Right ventricle myocardium inferior (tissue), 1 donor: ENCODE measurements at places on chromosomes 4 and X. TPM values are rescaled to one million over a fixed set of nuclear protein-coding genes. Genes with fewer than 3 reads are reported as not detected.

The SMAD1 gene
- total RNA-seq = 12.0 TPM

The CENPVL2 gene
- not detected for total RNA-seq

The CPLX1 gene
- 3.1 TPM for total RNA-seq

The NXF2 gene
- not detected for total RNA-seq

The ABCG2 gene
- 1.0 TPM for total RNA-seq

The IL13RA2 gene
- total RNA-seq = not detected

The ATP8A1 gene
- 14.6 TPM for total RNA-seq

The PNMA5 gene
- total RNA-seq = not detected

The SSX3 gene
- total RNA-seq = not detected

The EDA gene
- total RNA-seq = 12.4 TPM

The UGT2B11 gene
- not detected for total RNA-seq

The ZBTB49 gene
- total RNA-seq = 4.0 TPM

- DNase-seq = no peak
Observed at GRCh38 chr4:125097729-125098128, 217.0 kb upstream of the FAT4 start.

DNA sequence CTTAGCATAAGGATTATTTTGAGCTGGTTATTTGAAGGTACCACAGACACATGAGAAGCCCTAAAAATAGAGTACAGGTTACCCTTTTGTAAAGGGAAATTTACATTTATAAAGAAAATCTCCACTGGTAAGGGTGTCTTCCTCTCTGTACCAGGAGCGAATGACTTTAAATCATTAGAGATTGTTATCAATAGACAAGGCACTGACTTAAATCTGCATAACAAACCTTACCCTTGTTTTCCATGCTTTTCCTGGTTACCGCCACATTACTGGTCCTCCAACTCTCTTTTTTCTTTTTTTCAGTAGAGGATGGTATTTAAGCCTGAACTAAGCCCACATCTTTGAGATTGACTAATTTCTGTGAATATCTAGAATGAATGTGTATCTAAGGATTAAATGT is 129.8 kb downstream of the SLC7A11 start:
- no peak for DNase-seq

DNA sequence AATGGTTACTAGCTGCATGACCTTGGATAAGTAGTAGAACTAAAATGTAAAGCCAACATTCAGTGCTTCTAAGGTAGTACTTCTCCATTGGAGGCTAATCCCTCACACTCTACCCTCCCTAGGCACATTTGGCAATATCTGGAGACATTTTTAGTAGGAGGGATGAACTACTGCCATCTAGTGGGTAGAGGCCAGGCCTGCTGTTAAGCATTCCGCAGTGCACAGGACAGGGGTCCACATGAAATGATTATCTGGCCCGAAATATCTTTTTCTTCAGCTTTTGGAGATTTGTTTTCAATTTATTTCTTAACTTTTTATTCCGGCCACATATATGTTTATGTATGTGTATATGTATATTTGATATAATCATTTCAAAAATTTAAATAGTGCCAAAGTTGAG is 36.0 kb upstream of the SPANXC start:
- DNase-seq = no peak

- no peak for DNase-seq
Observed at GRCh38 chr4:26424838-26425237, 65.4 kb downstream of the CCKAR start.

DNA sequence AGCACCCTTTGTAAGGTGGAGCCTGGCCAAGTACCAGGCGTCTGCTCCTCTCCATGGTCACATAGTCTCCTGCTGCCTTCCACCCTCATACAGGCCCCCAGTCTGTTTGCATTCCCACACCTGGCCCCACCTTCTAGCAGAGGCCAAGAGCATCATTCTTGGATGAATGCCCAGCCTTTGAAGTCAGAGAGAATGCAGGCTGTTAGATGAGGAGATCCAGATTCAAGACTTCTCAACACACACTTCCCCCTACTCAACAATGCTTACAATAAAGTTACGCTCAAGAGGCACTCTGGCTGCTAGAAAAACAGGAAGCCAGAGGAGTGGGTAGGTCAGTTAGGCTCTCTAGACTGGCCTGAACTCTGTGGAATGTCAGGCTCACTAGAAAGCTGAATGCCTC is 43.3 kb downstream of the SHROOM4 start:
- DNase-seq = no peak

DNA sequence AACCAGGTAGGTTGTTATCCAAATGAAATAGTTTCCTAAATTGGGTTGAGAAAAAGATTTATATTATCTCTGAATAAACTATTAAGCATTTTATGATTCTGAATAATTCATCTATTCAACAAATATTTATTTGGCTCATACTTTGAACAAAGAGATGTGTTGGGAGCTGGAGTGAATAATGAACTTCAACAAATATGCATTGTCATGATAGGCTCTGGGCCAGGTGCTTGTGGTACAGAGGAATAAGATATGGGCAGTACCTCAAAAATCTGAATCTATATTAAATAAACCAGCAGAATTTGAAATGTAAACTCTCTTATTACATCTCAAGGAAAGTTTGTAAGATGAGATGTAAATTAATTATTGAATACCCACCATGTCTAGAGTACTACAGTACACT is 75.7 kb upstream of the DCLK2 start:
- no peak for DNase-seq

DNA sequence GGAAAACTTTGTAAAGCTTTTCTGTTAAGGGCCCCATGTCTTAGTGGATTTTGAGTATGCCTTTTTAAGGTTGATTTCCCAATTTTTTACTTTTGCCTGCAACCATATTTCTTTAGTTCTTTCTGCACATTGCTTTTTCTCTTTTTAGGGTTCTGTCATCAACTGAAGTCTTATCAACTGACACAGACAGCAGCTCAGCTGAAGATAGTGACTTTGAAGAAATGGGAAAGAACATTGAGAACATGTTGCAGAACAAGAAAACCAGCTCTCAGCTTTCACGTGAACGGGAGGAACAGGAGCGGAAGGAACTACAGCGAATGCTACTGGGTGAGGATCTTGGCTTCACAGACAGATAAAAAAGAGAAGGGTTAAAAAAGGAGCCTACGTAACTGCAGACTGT is 27.8 kb downstream of the TAF1 start:
- DNase-seq = no peak

DNA sequence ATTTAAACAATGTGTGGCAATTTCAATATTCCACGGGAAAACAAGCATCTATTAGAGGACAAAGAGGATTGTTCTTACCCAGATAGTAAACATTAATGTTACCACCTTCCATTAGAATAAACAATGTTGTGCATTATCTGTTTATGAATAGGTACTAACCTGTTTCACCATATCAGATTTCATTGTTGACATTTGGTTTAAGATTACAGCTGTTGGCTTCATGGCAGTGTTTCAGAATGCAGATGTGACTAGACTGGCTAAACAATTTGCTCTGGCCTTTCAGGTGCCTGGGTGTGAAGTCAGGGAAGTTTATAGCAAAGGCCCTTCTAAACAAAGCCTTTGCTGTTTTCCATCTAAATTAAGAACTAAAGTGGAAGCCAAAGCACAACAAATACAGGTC is 464.7 kb upstream of the FAM47C start:
- no peak for DNase-seq

DNA sequence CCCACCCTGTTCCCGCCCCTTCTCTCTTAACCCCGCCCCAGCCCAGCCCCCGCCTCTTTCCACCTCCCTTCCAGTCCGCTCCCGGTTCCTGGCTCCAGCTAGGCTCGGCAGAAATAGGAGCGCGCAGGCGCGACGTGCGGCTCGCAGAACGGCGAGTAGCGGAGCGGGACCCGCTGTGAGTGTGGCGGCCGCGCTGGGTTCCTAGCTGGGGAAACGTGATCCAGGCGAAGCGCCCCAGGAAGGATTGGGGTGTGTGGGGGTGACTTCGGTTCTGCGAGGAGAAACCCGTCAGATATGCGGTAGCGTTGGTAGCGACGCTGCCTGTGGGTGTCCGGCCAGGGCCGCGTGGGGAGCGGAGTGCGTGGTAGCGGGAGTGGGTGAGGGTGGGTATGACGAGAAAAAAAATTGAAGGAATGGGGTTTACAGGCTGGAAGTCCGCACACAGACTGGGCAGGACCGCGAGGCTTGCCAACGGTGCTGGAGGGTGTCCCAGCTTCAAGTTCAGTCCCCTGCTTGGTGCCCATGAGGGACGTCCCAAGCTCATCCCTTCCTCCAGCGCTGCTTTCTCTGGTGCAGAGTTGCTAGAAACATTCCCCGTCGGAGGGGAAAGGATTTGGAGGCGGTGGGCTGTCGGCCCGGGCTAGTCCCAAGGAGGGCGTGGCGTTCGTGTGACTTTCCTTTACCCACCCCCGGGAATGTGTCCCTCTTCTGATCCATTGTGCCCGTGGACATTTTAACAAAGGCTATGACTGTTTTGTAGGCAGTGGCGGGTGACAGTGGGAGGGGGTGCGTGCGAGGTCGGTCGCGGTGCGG is at the start of gene PRRG1:
TSS of gene PRRG1 (plus strand) at position 144 of the 813 bp plus-strand sequence. CDS start 56,886 bp downstream, outside the sequence.
- DNase-seq = peak; percentile 79

DNA sequence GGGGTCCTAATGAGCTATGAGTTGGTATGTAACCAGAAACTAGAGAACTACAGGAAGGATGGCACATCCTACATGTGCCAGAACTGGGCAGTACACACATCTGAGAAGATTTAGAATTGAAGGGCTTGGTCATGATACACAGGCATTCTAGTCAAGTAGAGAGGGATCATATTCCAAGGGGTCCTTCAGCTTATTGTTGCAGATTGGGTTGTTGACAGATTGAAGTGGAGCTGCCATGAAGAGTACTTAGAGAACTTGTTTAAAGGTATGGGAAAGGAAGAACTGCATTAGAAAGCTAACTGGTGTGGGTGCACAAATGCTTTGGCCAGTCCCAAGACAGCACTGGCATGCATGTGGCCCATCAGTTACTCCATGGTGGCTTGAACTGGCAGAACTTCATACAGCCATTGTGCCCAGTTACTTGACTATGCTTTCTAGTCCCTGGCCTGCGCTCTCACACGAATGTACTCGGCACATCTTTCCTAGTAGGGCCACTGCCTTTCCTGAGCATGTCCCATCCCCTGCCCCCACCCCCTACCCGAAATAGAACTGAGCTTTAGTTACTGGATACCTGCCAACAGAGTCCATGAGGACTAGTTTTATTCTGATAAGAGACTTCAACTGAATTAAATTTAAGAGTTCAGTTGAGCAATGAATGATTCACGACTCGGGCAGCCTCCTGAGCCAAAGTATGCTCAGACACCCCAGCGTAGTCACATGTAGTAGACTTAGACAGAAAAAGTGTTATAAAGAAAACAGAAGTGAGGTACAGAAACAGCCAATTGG is 64.0 kb downstream of the CCNG2 start:
- no peak for DNase-seq

GRCh38 chr4:161186750-161187149 is 977.0 kb downstream of the FSTL5 start:
- DNase-seq = no peak

- no peak for DNase-seq
Observed at GRCh38 chr4:56701161-56701480, 20.0 kb upstream of the HOPX start.

GRCh38 chr4:155795991-155796390 is 37.2 kb downstream of the GUCY1B1 start:
- DNase-seq = no peak

DNA sequence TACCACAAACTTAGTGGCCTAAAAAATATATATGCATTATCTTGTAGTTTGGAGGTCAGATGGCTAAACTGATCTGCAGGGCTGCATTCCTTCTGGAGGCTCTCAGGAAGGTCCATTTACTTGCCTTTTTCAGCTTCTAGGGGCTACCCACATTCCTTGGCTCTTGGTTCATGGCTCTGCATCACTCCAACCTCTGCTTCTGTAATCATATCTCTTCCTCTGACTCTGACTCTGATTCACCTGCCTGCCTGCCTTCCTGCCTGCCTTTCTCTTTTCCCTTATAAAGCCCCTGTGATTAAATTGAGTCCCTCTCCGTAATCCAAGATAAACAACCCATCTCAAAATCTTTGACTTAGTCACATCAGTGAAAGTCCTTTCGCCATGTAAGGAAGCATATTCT is 25.0 kb upstream of the FRMPD4 start:
- no peak for DNase-seq

DNA sequence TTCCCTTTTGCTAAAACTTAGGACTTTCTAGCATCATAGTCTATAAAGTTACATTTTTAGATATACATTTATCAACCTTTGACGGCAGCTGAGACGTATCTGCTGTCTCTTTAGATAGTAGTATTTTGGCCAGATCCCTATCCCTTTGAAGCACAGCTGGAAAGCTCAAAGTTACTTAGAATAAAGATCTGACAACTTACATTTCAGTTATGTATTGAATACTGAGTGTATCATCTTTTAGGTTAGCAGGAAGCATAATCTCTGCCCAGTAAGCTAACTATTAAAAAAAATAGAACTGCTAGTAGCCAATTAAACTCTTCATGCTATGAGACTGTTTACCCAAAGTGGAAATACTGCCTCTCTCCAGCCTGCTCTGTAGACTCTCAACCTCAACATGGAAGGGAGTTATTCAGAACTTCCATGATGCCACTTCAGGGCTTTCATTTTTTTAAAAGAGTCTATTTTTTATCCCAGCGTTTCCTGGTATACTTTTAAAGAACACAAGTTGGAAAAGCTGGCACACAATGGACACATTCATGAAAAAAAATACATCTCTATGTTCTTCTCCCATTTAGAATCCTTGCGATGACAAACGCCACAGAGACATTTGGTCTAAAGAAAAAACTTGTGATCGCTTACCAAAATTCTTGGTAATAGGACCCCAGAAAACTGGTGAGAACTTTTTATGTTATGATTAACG is 126.3 kb downstream of the PRSS12 start:
- no peak for DNase-seq

- DNase-seq = no peak
Observed at GRCh38 chr4:36574816-36575215, 293.4 kb downstream of the DTHD1 start.

- DNase-seq = no peak
Observed at GRCh38 chr4:78323439-78323838, 228.1 kb upstream of the ANXA3 start.

GRCh38 chrX:47564438-47565085 is 3.6 kb downstream of the ARAF start:
- no peak for DNase-seq

DNA sequence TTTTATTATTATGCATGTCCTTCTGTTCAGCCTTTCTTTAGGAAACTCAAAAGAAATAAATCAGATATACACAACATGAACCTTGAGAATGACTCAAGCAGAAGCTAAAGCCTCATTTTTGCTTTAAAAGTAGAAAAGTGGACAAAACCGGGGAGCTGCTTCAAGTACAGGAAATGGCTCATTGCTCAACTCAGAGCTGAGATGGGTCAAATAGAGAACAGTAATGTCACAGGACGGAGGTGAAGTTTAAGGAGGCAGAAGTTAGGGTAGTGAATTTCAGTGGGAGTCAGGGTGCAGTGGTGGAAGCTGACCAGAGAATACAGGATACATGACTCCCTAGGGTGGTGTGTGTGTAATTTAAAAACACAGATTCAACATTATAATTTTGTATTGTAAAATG is 22.2 kb downstream of the PHKA2 start:
- no peak for DNase-seq

GRCh38 chr4:145760961-145761929 is 81.3 kb downstream of the C4orf51 start:
- peak; percentile 76 for DNase-seq
